ENCODE measurements at places on chromosomes 16 and 17. TPM values are rescaled to one million over a fixed set of nuclear protein-coding genes. Genes with fewer than 3 reads are reported as not detected.
A peak's percentile ranks its signal among the peaks of the same experiment; 100 is the strongest.

GRCh38 chr17:42289611-42290181, 1.4 kb downstream of the STAT5A start:
- H3K4me1 ChIP-seq = no peaks in the 10 kb centered on the region
- peaks cover 5% of the 10 kb centered on the region for H3K36me3 ChIP-seq
- H3K4me3 ChIP-seq = no peak overlapping the region

- H3K4me3 ChIP-seq = no peak overlapping the region
- H3K36me3 ChIP-seq = no peaks in the 10 kb centered on the region
- peaks cover 18% of the 10 kb centered on the region for H3K4me1 ChIP-seq
- DNase-seq = peak; percentile 66
Measured at GRCh38 chr17:42067371-42068091, 17.1 kb upstream of the C17orf113 start.

DNA sequence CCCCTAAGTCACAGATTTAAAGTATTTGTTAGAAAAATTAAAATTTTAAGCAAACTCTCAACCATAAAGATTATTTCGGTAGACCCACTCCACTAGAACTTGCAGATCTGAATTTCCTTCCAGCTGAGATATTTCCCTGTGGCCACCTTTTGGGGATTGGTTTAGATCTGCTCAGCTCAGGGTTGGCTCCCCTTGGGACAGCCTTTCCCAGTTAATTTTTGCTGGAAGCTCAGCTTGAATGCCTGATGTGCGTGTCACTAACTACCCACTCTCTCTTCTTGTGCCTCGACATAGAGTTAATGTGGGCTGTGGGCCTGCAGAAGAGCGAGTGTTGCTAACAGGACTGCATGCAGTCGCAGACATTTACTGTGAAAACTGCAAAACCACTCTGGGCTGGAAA, 57.6 kb downstream of the YPEL2 start:
- DNase-seq = no peak
- no peak overlapping the region for H3K4me3 ChIP-seq
- peak overlapping the region; percentile 66 for H3K27ac ChIP-seq
- H3K4me1 ChIP-seq = no peaks in the 10 kb centered on the region

ZNF469 gene
- 0.83 TPM for total RNA-seq

DNA sequence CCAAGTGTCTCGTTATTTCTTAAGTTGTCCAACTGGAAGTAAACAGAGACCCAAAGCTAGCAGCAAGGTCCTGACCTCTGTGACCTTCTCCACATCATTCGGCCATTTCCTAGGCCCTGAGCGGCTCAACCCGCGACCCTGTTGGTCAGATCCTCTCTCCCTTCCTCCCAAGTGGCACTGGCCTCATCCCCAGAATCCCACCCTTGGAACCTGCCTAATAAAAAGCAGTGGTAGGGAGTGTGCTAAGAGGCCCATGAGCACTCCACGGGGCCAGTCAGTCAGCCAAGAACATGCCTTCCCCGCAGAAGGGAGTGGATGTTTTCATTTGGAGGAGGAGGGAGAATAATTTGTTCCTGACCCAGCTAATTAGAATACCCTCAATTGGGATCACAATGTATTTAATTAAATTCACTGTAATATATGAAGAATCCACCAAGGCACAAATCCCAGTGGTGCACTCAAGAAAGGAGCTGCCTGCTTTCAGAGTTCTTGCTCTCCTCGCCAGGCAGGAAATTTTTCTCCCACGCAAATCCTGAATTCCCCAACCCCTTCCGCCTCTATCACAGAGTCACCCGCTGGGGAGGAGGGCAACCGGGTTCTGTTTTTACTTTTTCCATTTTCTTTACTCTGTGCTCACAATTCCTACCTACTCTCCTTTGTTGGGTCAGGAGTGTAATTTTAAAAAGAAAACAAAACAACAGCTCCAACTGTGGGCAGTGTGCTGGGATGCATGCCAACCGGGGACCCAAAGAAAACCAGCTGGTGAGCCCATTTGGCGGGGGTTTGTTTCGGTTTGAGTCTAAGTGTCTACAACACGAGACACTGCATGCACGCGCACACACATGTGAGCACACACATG, 153.4 kb downstream of the ZFHX3 start:
- H3K27ac ChIP-seq = peak overlapping the region; percentile 23
- peaks cover 4% of the 10 kb centered on the region for H3K36me3 ChIP-seq
- no peaks in the 10 kb centered on the region for H3K27me3 ChIP-seq
- peaks cover 31% of the 10 kb centered on the region for H3K4me1 ChIP-seq
- no peak for DNase-seq

GRCh38 chr16:81315271-81316175, 761 bp downstream of the GAN start:
- peak; percentile 59 for DNase-seq
- H3K27me3 ChIP-seq = no peaks in the 10 kb centered on the region
- peak overlapping the region; percentile 97 for H3K4me3 ChIP-seq

PPY gene
- total RNA-seq = not detected

SPNS3 gene
- not detected for total RNA-seq

DNA sequence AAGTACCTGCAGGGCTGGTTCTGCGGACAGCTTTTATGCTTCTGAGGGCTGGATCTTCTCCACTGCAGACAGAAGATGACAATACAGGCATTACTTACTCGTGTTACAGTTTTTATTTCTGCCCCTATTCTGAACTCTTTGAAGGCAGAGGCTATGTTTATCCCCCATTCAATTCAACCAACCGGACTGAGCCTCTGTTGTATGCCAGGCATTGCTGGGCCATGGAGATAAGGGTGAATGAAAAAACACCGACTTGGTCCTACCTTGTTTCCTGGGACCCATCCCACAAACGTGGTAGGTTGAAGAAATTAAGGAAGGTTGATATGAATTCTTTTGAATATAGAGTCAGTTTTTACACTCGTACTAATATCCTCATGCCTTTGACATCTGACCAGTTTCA, 10.0 kb upstream of the HP start:
- H3K4me1 ChIP-seq = no peaks in the 10 kb centered on the region
- DNase-seq = no peak
- H3K36me3 ChIP-seq = peaks cover 22% of the 10 kb centered on the region
- H3K4me3 ChIP-seq = no peak overlapping the region

- no peak for DNase-seq
- H3K27ac ChIP-seq = no peak overlapping the region
- no peaks in the 10 kb centered on the region for H3K27me3 ChIP-seq
Measured at GRCh38 chr17:56468840-56469239, 124.7 kb upstream of the NOG start.

- peaks cover 16% of the 10 kb centered on the region for H3K4me1 ChIP-seq
- H3K27ac ChIP-seq = no peak overlapping the region
- peaks cover 11% of the 10 kb centered on the region for H3K36me3 ChIP-seq
- DNase-seq = no peak
Measured at GRCh38 chr17:67211742-67212141, 33.3 kb downstream of the HELZ start.

DNA sequence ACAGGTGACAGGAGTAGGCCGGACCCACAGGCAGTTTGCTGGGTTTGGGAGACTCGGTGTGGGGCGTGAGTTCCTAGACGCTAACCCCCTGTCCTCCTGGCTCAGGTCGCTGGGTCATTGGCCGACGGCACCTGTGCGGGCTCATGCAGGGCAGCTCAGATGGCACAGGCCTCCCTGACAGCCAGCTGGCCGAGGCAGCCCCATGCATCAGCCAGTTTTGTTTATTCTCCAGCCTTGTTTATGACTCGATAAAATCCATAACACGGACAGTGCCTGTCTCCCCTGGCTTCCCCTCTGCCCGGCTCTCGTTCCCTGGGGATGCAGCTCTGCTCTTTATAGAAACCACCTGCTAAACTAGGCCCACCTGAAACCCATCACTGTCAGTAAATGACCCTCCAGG, 46.0 kb downstream of the SDK2 start:
- no peak for DNase-seq
- peaks cover 5% of the 10 kb centered on the region for H3K4me1 ChIP-seq
- no peak overlapping the region for H3K27ac ChIP-seq
- no peak overlapping the region for H3K4me3 ChIP-seq
- H3K36me3 ChIP-seq = no peaks in the 10 kb centered on the region

GRCh38 chr17:1182811-1183170, 3.0 kb upstream of the ABR start:
- no peak overlapping the region for H3K27ac ChIP-seq
- no peaks in the 10 kb centered on the region for H3K4me1 ChIP-seq
- no peaks in the 10 kb centered on the region for H3K27me3 ChIP-seq
- DNase-seq = no peak
- no peak overlapping the region for H3K4me3 ChIP-seq

DNA sequence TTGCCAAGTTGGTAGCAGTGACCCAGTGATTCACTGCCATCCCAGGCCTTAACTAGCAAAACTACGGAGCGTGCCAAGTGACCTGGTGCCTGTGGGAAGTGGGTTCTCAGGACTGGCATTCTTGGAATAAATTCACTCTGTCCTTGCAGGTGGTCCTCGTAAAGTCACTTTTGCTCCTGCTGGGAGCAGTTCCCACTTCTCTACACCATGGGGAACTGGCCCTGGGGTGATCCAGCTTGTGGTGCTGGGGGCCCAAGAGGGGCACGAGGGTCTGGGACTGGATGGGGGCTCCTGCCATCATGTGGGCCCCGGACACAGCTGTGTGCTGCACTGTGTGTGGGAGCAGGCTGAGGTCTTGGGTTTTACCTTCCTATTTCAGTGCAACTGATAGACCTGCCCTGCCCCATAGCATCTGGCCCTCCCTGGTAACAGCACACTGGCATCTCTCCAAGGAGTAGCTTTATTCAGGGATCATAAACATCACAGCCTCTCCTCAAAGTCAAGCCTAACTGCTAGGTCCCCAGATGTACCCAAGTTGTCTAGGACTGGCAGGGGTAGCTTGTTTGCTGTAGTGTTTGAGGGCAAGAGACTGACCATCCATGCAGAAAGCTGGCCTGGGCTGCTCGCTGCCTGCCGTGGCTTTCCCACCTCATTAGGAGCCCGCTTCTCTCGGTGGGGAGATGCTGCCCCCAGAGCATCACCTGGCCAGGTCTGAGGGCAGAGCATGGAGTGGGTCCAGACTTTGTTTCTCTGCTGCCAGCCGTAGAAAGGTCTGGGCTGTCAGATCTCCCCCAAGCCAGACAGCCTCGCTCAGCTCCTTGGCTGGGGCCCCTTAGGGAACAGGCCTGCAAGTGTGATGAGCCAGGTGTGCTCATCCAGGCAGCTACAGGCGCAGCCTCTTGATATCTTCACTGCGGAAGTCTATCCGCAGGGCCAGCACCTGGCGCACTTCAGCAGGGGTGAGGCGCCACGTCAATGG, 26.0 kb downstream of the FCSK start:
- H3K4me3 ChIP-seq = no peak overlapping the region
- DNase-seq = no peak
- no peaks in the 10 kb centered on the region for H3K27me3 ChIP-seq

DNA sequence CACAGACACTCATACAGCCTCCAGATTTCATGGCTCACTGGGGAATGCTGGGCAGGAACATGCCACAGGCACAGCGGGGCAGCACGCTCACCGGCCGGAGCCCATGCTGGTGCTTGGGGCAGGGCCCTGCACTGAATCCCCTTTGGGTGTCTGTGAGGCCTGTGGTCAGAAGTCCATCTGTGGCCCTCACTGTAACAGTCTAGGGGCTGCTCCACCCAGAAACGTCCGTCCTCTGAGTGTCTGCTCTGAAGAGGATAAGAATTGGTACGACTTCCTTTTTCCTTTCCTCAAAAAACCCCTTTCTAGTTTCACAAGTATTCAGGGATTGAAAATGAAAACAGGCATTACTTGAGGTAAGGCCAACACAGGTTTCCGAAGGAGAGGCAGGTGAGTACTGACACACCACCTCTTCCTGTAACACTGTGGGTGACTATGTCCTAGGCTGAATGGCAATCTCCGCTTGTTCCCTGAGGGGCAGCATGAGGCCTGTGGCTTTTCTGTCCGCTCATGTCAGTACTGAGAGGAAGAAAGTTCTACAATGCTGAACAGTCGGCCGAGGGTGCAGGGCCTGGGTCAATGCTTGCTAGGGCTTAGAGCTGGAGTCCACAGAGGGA, 42.5 kb downstream of the TMEM11 start:
- no peak overlapping the region for H3K4me3 ChIP-seq
- peak overlapping the region; percentile 42 for H3K27ac ChIP-seq
- DNase-seq = peak; percentile 48
- H3K27me3 ChIP-seq = no peaks in the 10 kb centered on the region

CCL13 gene
- 0.90 TPM for total RNA-seq

ADGRG1 gene
- total RNA-seq = 12.6 TPM

DNA sequence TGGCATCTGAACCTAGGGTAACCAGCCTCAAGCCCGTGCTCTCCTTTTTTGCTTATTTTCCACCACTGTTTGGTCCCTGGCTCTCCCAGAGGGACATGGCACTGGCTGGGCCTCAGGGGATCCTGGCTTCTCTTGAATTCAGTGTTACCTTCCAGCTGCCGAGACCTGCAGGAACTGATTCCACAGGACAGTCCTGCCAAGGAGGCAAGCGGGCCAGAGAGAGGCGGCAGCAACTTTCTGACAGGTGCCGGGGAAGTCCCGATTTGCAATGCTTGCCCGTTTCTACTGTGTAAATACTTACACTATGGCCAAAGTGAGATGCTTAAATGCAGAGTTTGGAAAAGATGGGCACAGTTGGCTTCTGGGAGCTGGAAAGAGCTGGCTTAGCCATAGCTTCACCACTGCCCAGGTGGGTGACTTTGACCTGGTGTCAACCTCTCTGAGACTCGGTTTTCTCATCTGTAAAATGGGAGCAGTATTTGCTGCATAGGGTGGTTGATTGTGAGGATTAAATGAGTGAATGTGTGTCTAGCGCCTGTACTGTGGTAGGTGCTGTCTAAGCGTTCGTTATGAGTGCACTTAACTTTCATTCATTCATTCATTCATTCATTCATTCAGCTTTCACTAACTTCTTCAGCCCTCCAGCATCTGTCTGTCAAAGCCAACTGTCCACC, 124.9 kb downstream of the CMIP start:
- no peak overlapping the region for H3K27ac ChIP-seq
- no peaks in the 10 kb centered on the region for H3K27me3 ChIP-seq
- no peaks in the 10 kb centered on the region for H3K36me3 ChIP-seq
- no peak overlapping the region for H3K4me3 ChIP-seq

CEP295NL gene
- 0.83 TPM for total RNA-seq

DNA sequence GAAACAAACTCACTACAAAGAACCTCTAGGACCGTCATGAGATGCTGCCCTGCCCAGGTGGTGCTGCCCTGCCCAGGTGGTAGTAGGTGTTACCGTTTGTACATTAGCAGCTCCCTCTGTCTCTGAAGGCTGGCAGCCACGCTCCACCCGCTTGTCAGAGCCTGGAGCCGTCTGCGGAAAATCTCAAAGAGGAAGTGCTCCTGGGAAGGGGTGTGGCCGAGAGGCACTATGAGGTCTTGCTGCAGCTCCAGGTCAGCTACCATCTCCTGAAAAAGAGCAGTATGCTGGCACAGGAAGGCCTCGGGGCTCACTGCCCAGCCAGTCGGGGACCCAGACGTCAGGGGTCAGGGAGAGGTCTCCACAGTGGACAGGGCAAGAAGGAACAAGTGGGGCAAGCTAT, 28.3 kb downstream of the ZNF276 start:
- DNase-seq = no peak
- no peaks in the 10 kb centered on the region for H3K27me3 ChIP-seq
- no peak overlapping the region for H3K4me3 ChIP-seq
- H3K36me3 ChIP-seq = no peaks in the 10 kb centered on the region
- no peak overlapping the region for H3K27ac ChIP-seq
- no peaks in the 10 kb centered on the region for H3K4me1 ChIP-seq

Measured in right atrium auricular region (tissue), 2 donors.